Left renal cortex interstitium (tissue), 4 donors: ENCODE measurements at places on chromosomes 4 and X.

- no peak for DNase-seq
Measured at GRCh38 chr4:88527787-88528186, 4.2 kb upstream of the PYURF start.

DNA sequence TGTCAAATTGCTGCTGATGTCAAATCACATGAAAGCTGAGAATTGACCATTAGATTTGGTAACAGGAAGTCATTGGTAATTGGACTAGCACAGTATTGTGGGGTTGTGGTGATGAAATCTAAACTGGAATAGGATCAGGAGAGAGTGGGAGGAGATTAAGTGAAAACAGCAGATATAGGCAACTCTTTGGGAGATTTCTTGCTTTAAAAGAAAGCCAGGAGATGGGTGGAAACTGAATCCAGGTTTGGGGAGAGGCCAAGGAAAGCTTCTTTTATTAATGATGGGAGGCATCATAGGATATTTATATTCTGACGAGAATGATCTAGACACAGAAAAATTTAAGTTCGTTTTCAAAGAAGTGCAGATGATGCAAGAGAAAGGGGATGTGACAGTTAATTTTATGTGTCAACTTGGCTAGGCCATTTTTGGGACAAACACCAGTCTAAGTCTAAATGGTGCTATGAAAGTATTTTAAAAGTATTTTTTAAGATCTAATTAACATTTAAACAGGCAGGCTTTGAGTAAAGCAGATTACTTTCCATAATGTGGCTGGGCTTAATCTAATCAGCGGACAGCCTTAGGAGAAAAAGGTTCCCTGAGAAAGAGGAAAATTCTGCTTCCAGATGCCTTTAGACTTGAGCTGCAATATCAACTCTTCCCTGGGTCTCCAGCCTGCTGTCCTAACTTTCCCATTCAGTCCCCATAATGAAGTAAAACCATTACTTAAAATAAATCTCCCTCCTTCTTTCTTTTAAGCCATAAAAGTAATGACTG, 24.7 kb downstream of the SEC24D start:
- DNase-seq = no peak

DNA sequence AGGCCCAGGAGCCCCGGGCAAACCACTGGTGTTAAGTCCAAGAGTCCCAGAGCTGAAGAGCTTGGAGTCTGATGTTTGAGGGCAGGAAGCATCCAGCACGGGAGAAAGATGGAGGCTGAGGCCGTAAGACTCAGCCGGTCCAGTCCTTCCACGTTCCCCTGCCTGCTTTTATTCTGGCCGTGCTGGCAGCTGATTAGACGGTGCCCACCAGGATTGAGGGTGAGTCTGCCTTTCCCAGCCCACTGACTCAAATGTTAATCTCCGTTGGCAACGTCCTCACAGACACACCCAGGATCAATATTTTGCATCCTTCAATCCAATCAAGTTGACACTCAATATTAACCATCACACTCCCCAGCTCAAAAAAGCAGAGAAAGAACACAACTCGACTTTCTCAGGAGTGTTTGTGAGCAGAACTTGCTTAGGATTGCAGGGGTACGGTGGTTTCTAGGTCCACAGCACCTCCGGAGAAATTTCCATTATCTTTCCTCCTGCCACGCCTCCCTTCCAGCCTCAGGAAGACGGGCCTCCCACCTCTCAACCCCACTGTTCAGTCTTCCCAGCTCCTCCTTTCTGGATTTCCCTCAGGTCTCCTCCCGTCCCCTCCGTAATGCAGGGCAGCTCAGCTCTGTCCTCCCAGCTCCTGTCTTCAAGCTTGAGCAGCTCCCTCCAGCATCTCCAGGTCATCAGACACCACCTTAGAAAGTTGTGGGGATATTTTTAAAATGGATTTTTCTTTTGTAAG, 13.3 kb upstream of the TMEM271 start:
- DNase-seq = no peak

DNA sequence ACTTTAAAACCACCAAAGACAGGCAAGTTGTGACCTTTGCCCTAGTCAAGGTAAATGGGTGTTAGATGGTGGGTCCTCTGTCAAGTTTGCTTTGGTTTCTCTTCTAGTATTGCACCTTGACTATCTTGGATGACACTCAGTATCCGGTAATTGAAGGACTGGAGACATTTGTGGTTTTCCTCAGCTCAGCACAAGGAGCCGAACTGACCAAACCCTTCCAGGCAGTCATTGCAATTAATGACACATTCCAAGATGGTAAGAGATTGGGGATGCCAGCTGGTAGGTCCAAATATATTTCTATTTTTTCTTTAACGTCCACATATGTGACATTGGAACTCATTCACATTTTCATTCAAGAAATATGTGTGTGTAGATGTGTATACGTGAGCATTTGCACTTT, 69.3 kb upstream of the ANXA3 start:
- no peak for DNase-seq

DNA sequence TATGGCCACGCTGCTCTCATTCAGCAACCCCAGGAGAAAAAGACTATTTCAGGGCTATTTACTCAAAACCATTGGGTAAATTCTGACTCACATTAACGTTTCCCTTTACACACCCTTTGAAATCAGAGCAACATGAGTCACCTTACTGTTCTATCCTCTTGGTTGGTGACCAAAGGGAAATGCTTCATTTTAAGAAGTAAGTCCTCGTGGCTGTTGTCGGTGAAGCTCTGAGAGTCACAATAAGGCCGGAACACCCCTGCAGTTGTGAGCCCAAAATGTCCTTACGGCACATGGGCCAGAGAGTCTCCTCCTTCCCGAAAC, 56.3 kb upstream of the SPRY1 start:
- no peak for DNase-seq

DNA sequence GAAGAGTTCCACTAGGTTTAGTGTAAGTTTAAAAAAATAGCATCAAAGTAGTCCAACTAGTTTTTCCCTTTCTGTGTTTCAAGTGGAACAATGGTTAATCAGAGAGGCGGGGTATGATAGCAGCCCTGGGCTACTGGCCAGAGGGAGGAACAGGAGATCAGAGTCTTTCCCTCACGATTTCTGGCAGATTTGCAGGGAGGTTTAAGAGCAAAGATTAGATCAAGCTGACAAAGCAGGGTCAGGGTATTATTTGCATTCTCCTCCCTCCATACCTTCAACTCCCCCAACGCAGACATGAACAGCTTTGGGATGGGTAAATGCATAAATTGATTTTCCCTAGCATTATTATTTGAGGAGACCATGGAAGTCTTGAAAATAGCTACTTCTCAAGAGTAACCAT, 277.6 kb upstream of the DIAPH2 start:
- no peak for DNase-seq

GRCh38 chr4:8439914-8440491, 520 bp downstream of the ACOX3 start:
- DNase-seq = no peak
